ENCODE measurements at places on chromosomes 4 and X.

DNA sequence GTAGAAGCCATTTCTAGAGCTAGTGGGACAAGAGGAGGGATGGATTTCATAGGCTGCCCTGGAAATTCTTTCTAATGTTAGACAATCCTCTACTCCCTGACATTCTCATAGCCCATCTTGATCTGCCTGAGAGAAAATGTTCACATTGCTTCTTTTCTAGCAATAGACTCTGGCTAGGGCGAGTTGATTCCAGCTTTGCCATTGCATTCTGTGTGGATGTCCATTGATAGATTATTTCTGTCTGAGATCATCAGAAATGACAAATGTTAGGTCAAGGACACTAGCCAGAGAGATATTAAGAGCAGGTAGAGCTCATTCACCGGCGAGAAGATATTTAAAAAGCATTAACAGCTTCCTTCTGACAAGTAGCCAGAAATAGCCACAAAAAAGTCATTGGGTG lies 184.7 kb downstream of the LDB2 start:
- no peak for DNase-seq
- H3K36me3 ChIP-seq: no peaks in the 10 kb centered on the region
- H3K27me3 ChIP-seq: no peaks in the 10 kb centered on the region
- H3K4me1 ChIP-seq: no peaks in the 10 kb centered on the region
- H3K4me3 ChIP-seq: no peak overlapping the region

GRCh38 chr4:38154681-38155588 lies 194.7 kb downstream of the PTTG2 start:
- H3K4me1 ChIP-seq: peaks cover 6% of the 10 kb centered on the region
- peaks cover 23% of the 10 kb centered on the region for H3K27me3 ChIP-seq
- no peak overlapping the region for H3K27ac ChIP-seq
- no peak overlapping the region for H3K4me3 ChIP-seq
- H3K36me3 ChIP-seq: no peaks in the 10 kb centered on the region
- no peak for DNase-seq

GRCh38 chrX:40496728-40497127 lies 84.0 kb upstream of the ATP6AP2 start:
- no peaks in the 10 kb centered on the region for H3K4me1 ChIP-seq
- H3K27me3 ChIP-seq: no peaks in the 10 kb centered on the region
- H3K4me3 ChIP-seq: no peak overlapping the region
- H3K36me3 ChIP-seq: no peaks in the 10 kb centered on the region
- no peak for DNase-seq
- no peak overlapping the region for H3K27ac ChIP-seq

- peak overlapping the region; percentile 73 for H3K27ac ChIP-seq
- peak; percentile 30 for DNase-seq
- no peak overlapping the region for H3K4me3 ChIP-seq
- H3K4me1 ChIP-seq: peaks cover 44% of the 10 kb centered on the region
Measured at GRCh38 chrX:136608295-136608933, 39.5 kb upstream of the CD40LG start.

GRCh38 chrX:13142891-13143290 lies 98.5 kb upstream of the FAM9C start:
- DNase-seq: no peak
- no peaks in the 10 kb centered on the region for H3K27me3 ChIP-seq
- no peak overlapping the region for H3K4me3 ChIP-seq
- H3K36me3 ChIP-seq: peaks cover 4% of the 10 kb centered on the region
- no peak overlapping the region for H3K27ac ChIP-seq
- H3K4me1 ChIP-seq: peaks cover 5% of the 10 kb centered on the region

- H3K27me3 ChIP-seq: no peaks in the 10 kb centered on the region
- no peak overlapping the region for H3K4me3 ChIP-seq
- no peaks in the 10 kb centered on the region for H3K36me3 ChIP-seq
- no peak for DNase-seq
Measured at GRCh38 chrX:11460347-11460746, 167.1 kb downstream of the AMELX start.

GRCh38 chr4:121034017-121034416 lies 38.3 kb downstream of the NDNF start:
- no peaks in the 10 kb centered on the region for H3K4me1 ChIP-seq
- DNase-seq: no peak
- H3K4me3 ChIP-seq: no peak overlapping the region
- H3K36me3 ChIP-seq: no peaks in the 10 kb centered on the region

DNA sequence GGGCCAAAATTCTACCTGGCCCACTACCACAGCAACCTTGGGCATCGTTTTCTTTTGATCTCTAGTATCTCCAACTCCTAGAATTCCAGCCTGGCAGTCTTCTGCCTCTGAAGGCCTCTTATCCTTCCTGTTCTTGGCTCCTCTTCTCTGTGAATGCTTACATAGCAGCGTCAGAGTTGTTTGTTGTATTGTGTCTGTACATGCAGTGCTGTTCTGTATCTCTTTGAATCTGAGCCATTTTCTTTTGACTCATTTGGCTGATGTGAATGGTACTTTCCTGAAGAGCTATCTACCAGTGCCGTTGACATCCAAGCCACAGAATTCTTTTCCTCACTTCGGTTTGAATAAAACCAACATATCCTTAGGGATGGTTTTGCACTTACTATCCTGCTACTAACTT lies 79.2 kb downstream of the TMEM164 start:
- no peaks in the 10 kb centered on the region for H3K27me3 ChIP-seq
- H3K36me3 ChIP-seq: peaks cover 3% of the 10 kb centered on the region
- no peak overlapping the region for H3K4me3 ChIP-seq
- no peak for DNase-seq

DNA sequence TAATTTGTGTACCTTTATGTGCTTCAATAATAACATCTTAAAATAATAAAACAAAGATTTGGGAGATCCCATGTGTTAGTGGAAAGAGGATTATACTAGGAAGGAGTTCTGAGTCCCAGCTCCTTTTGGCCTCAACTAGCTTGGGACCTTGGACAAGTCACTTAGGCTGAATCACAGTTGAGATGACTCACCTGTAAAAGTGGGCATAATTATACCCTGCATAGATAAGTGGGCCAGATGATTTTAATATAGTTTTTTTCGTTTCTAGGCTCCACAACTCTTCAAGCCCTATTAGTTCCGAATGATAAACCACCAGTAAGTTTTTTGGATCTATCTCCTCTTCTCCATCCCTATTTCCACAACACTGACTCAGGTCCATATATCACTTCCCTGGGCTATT lies 131.8 kb downstream of the ENOX2 start:
- no peak overlapping the region for H3K4me3 ChIP-seq
- H3K36me3 ChIP-seq: no peaks in the 10 kb centered on the region
- H3K4me1 ChIP-seq: peaks cover 21% of the 10 kb centered on the region
- H3K27me3 ChIP-seq: no peaks in the 10 kb centered on the region
- no peak overlapping the region for H3K27ac ChIP-seq
- no peak for DNase-seq

DNA sequence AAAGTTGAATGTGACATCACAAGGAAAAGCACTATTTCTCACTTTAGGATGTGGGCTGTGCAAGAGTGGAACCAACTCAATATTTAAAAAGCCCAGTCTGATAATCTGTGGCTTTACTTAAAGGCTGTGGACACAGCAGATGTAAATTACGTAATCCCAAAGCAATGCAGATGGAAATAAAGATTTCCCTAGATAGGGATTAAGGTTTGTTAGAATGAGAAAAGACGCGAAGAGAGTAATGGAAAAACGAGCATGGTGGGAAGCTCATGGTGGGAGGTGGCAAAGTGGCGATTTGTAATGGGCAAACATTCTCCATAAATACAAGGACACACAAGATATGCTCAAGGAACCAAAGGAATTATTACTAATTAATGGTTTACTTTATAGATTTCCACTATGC lies 985.5 kb downstream of the FSTL5 start:
- H3K27ac ChIP-seq: no peak overlapping the region
- H3K36me3 ChIP-seq: no peaks in the 10 kb centered on the region
- H3K27me3 ChIP-seq: no peaks in the 10 kb centered on the region
- H3K4me3 ChIP-seq: no peak overlapping the region
- DNase-seq: no peak

GRCh38 chr4:37400241-37400881 lies 155.8 kb downstream of the NWD2 start:
- H3K36me3 ChIP-seq: no peaks in the 10 kb centered on the region
- H3K4me3 ChIP-seq: no peak overlapping the region
- H3K27me3 ChIP-seq: peaks cover 5% of the 10 kb centered on the region
- H3K27ac ChIP-seq: peak overlapping the region; percentile 28
- DNase-seq: no peak

GRCh38 chr4:35151816-35152572 lies 1092.3 kb downstream of the ARAP2 start:
- no peaks in the 10 kb centered on the region for H3K27me3 ChIP-seq
- no peak overlapping the region for H3K27ac ChIP-seq
- DNase-seq: no peak
- H3K4me3 ChIP-seq: no peak overlapping the region
- H3K36me3 ChIP-seq: no peaks in the 10 kb centered on the region

DNA sequence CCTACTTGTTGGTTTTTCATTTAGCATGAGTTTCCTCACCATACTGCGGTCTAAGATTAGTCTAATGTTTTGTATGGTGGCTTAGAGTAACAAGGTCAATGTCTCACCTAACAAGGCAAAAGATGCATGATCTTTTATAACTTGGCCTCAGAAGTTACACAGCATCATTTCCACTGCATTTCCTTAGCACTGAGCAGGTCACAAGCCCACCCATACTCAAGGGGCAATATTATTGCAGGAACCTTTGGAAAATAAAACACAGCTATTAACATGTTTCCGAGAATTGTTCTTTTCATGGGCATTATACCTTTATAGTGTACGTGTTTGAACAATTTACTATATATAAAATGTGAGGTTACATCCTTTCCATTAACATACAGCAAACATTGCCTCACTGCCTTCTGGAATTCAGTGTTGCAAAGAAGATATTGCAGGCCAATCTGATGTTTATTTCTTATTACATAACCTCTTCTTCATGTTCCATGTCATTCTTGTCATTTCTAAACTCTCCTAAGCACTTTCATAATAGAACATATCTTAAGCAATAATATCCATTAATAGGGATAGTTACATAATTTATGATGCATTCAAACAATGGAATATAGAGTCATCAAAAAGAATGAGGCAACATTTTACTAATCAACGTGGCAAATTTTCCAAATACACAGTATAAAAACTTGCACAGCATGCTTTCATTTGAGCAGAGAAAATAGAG lies 153.8 kb downstream of the AREG start:
- H3K36me3 ChIP-seq: no peaks in the 10 kb centered on the region
- no peaks in the 10 kb centered on the region for H3K4me1 ChIP-seq
- DNase-seq: no peak
- no peaks in the 10 kb centered on the region for H3K27me3 ChIP-seq

DNA sequence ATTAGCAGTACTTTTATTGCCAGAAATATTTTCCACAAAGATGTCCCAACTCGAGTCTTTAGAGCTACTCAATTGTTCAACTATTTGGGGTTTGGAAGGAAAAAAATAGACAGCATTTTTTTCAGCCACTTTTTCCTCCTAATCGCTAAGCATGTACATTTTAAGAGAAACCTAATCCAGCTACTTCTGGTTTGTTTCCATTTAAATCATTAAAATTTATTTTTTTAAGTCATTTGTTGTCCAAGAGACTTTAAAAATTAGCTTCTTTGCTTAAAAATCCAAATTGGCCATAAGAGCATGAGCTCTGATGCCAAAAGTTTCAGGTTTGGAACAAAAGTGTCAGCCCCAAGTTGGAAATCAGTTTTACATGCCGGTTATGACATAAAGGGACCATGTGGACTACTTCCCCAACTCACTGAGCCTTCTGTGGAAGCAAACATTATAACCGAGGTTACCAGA lies 186.3 kb upstream of the INTU start:
- H3K4me3 ChIP-seq: no peak overlapping the region
- DNase-seq: no peak
- no peaks in the 10 kb centered on the region for H3K4me1 ChIP-seq
- H3K36me3 ChIP-seq: no peaks in the 10 kb centered on the region
- no peak overlapping the region for H3K27ac ChIP-seq
- no peaks in the 10 kb centered on the region for H3K27me3 ChIP-seq

GRCh38 chr4:5866841-5867813 lies 25.8 kb downstream of the CRMP1 start:
- H3K4me1 ChIP-seq: peaks cover 34% of the 10 kb centered on the region
- H3K36me3 ChIP-seq: no peaks in the 10 kb centered on the region
- no peaks in the 10 kb centered on the region for H3K27me3 ChIP-seq
- peak overlapping the region; percentile 24 for H3K4me3 ChIP-seq

DNA sequence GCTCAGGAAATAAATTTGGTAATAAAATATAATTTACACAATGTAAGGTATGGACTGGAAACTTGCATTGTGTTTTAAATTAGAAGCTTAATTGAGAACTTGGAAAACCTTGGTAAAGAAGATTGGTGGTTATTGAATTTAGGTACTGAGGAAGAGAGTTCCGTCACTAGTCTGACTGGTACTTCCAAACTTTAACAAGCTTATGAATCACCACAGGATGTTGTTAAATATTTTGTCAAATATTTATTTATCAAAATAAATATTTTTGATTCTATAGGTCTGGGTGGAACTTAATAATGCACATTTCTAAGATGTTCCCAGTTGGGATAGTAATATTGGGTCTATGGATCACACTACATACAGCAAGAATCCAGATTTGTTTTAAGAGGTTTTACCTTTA lies 992.2 kb downstream of the ARAP2 start:
- H3K36me3 ChIP-seq: no peaks in the 10 kb centered on the region
- no peak overlapping the region for H3K4me3 ChIP-seq
- no peak overlapping the region for H3K27ac ChIP-seq
- no peak for DNase-seq

GRCh38 chr4:119010909-119011606 lies 122.4 kb downstream of the SYNPO2 start:
- no peaks in the 10 kb centered on the region for H3K36me3 ChIP-seq
- DNase-seq: no peak
- no peak overlapping the region for H3K4me3 ChIP-seq
- no peaks in the 10 kb centered on the region for H3K4me1 ChIP-seq

DNA sequence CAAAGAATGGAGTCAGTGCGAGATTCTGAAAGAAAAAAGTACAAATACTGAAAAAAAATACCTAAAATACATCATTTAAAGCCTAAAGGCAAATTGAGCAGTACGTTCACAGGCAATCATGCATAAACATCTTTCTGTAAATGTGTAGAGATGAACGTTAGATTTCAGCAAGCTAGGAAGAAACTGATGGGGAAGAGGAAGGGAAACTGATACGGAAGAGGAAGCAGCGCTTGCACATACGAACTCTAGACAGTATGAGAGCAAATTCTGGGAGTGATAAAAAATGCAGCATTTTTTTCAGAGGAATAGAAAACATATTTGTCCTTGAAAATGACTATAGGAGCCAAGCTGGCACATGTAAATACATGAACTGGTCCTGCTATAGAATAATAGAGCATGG lies 9.4 kb downstream of the ANKRD50 start:
- DNase-seq: no peak
- no peak overlapping the region for H3K27ac ChIP-seq
- no peak overlapping the region for H3K4me3 ChIP-seq

GRCh38 chrX:31499109-31499508 lies 427.3 kb upstream of the FTHL17 start:
- H3K36me3 ChIP-seq: no peaks in the 10 kb centered on the region
- H3K27ac ChIP-seq: no peak overlapping the region
- H3K4me3 ChIP-seq: no peak overlapping the region
- DNase-seq: no peak
- H3K4me1 ChIP-seq: no peaks in the 10 kb centered on the region
